Stimulated activated CD8-positive, alpha-beta memory T cell treated with anti-CD3 and anti-CD28 coated beads, Interleukin-7, amount 100 ng/mL, for 48 hours (primary cell): ENCODE measurements at places on chromosomes 13 and 19.

DNA sequence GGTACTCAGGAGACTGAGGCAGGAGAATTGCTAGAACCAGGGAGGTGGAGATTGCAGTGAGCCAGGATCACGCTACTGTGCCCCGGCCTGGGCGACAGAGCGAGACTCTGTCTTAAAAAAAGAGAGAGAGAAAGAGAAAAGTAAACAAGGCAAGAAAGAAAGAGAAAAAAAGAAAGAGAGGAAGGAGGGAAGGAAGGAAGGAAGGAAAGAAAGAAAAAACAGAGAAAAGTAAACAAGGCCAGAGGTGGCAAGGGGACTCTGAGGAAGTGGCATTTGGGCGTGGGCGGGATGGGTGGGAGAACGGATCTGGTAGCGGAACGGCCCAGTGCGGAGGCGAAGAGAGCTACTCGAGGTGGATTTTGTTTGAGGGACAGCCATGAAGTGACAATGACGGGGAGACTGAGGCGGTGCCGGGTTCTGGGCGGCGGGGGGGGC lies 7.5 kb upstream of the ARRDC2 start:
- DNase-seq = no peak

- DNase-seq = no peak
These were observed 21.6 kb downstream of the VSTM1 start for GRCh38 chr19:54041969-54042606.

DNA sequence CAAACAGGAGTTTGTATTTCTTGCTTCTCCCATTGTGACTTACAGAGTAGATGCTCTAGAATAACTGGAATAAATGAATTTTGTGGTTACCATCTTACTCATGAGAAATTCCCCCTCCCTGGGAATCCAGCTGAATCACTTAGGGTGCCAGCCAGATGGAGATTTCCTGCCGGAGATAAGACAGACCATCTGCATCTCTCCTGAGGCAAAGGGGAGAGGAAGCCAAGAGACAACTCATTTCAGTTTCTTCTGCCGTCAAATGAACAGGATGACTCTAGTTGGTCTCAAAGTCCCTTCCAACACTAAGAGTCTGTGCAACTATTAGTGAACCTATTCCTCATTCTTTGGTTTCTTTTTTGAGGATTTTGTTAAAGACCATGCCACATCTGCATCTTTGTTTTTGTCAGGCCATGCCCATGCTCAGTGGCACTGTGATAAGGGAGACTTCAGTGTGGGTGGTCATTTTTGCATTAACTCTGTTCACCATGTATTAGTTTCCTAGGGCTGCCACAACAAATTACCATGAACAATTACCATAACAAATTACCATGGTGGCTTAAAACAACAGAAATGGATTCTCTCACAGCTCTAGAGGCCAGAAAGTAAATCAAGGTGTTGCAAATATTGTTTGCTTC lies 112.8 kb downstream of the NDFIP2 start:
- no peak for DNase-seq

DNA sequence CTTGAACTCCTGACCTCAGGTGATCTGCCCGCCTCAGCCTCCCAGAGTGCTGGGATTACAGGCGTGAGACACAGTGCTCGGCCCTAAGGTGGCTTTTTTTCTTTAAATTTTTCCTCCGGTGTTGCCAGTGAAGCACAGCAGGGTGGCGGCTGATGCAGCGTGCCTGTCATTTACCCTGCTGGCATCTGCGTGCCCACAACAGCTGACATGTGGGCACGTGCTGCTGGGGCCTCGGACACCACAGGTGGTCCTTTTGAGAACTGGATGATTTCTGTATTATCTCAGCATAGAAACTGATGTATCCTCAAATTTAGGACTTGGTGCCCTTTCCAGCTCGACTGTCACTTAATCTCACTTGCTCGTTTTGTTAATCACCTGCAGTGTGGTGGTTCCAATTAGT lies 31.2 kb upstream of the TEX29 start:
- no peak for DNase-seq

DNA sequence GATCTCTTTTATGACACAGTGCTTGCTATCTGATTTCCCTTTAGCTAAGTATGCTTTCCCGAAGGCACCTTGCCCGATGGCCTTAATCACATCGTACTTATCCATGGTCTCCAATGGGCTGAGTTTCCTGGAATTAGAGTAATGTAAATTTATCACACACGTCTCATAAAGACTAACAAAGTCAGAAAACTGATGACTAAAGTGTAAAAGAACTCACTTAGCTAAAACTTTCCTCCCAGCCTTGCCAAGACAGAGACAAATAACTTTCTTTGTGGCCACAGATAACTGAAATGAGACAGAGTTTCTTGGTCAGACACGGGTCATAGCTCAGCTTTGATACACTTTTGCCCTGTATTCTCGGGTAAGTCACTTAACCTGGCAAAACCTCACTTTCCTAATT lies 1.5 kb downstream of the NEK5 start:
- DNase-seq = no peak

- no peak for DNase-seq
These were observed 17.4 kb downstream of the NMRK2 start for GRCh38 chr19:3949997-3950859.

DNA sequence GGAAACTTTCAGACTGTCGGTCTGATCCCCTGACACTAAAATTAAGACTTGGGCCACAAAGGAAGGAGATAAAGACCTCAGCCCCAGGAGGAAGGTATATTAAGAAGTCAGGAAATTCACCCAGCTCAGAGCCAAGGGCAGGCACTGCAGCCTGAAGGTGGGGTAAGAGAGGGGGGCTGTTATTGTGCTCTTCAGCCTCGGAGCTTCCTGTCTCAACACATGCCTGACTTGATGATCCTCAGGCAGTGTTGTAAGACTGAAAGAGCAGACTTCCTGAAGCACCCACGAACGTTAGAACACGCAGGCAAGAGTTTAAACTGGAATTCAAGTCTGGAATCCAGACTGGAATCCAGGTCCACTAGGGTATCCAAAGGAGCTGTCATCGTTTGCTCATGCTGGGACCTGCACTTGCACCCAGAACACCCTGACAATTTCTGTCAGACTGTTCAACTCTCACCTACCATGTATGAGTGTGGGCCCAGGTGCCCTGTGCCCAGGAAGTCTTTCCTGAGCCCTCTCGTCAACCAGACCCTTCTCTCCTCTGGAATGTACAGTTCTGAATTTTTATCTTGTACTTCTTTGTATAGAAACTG lies 10.7 kb upstream of the FLT1 start:
- no peak for DNase-seq

GRCh38 chr19:53463263-53463662 lies 4.3 kb upstream of the ZNF813 start:
- DNase-seq = no peak

GRCh38 chr19:6108721-6109633 lies 1.3 kb downstream of the RFX2 start:
- DNase-seq = no peak

DNA sequence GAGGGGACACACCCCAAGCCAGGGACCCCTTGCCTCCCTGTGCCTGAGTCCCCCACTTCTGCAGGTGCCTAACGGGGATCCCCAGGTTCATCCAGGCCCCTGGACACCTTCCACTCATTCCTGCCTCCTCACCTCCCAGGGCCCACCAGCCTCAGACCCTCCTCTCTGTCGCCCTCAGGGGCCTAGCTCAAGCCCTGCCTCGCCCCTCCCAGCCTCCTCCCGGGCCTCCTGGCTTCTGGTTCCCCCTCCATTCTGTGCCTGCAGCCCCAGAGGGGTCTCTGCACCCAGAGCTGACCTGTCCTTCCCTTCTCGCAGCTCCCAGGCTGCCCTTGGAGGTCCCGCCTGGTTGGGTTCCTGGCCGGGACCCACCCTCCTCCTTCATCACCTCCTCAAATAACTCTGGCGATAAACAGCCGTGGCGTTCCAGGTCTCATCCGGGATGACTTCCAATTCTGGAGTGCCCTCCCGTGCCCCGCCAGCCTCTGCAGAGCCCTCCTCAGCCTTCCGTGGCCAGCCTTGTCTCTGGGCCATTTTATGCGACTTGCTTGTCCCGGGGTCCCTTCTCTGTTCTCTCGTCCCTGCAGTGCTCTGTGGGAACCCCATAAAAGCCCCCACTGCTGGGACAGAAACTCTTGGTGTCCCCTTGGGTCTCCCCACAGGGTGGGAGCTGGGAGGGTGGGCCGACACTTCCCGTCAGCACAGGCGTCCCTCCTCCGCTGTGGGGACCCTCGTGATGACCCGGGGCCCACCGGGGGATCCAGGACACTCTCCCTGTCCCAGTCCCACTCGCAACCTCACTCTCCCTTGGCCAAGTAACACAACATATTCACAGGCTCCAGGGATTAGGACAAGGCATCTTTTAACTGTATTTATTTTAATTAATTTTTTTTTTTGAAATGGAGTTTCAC lies 9.2 kb downstream of the JOSD2 start:
- no peak for DNase-seq

DNA sequence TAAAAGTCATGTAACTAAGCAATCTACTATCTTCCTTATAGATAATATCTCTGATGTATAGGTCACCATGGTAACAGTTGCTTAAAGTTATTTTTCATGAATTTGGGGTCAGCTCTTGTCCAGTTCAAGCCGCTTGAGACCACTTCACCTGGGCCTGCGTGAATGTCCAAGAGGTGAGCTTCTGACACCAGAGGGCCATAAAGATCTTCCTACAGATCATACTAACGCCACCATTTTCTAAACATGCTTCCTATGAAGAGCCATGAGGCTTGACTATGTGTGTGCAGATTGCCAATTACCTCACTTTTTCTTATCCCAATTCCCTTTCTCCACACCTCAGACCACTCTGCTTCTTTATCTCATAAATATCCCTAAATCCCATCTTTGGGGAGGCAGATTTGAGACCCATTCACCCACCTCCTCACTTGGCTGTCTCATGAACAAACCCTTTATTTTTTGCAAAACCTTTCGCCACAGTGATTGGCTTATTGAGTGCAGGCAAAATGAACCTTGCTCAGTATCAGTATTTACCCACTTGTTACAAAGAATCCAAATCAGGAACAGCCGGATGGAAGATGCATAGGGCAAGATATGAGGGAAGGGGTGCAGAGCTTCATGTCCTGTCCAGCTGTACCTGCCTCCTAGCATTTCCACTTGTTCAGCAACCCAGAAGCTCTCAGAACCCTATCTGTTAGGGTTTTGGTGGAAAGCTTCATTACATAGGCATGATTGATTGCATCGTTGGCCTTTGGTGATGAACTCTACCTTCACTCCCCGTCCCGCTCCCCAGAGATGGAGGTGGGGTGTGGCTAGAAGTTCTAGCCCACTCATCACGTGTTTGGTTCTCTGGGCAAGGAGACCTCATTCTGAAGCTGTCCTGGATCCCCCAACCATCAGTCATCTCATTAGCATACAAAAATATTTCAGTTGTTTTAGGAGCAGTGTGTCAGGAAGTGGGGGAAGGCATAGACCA lies 34.2 kb downstream of the FAM187B start:
- no peak for DNase-seq

GRCh38 chr13:112964971-112965492 lies 4.0 kb upstream of the MCF2L start:
- DNase-seq = no peak

DNA sequence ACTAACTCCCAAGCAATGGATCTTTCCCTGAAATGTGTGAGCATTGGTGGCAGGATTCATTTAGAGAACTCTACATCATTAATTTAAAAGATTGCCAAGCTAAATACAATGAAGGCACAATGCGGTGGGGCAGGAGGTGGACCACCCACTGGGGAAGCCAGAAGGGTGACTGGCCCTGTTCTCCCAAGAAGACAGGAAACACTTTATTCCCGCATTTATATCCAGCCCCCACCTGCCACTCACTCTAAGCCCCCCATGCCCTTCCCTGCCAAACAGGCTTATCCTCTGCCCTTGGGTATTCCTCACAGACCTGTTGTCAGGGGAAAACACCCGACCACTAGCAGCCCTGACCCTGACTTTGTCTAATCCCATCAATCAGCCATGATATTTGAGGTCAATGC lies 189.1 kb upstream of the UBL3 start:
- no peak for DNase-seq

GRCh38 chr13:29861694-29862110 lies 11.3 kb upstream of the UBL3 start:
- no peak for DNase-seq

- DNase-seq = peak; percentile 39
These were observed 25.8 kb upstream of the MAP3K10 start for GRCh38 chr19:40165362-40165937.

GRCh38 chr13:98503175-98504028 lies 73.5 kb downstream of the STK24 start:
- no peak for DNase-seq

GRCh38 chr19:45816236-45817009 lies 1.3 kb upstream of the RSPH6A start:
- no peak for DNase-seq
